G401 (cell line): ENCODE measurements at places on chromosomes 12 and 14. TPM values are rescaled to one million over a fixed set of nuclear protein-coding genes. Genes with fewer than 3 reads are reported as not detected.

DNA sequence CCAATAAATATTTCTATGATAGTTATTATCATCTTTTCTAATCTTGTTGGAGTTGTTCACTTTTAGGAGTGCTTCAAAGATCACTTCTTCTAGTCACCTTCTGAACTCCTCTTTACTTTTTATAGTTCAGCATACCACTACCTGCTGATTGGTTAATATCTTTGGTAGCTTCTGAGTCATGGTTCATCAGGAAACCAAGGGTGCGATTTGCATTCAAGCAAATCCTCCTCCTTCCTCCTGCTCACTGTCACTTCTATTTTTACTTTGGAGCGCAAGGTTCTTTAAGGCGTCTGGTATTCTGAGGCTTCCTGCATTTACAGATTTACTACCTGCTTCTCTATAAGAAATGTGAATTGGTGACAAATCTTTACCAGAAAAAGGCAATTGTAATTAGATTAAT, 24.0 kb downstream of the SYT1 start:
- DNase-seq = no peak

- peak; percentile 70 for DNase-seq
These were observed 320.2 kb downstream of the GRIN2B start for GRCh38 chr12:13661005-13661887.

C1QL4 gene
- 9.7 and 16.4 TPM in 2 replicates for total RNA-seq

MORN3 gene
- total RNA-seq = 0.41 and 0.80 TPM in 2 replicates

PPP1R36 gene
- 0.25 TPM in 1 of 2 replicates, not detected in the other for total RNA-seq

DNAJC22 gene
- 3.2 and 4.1 TPM in 2 replicates for total RNA-seq
